ENCODE measurements at places on chromosomes 1 and 21.

DNA sequence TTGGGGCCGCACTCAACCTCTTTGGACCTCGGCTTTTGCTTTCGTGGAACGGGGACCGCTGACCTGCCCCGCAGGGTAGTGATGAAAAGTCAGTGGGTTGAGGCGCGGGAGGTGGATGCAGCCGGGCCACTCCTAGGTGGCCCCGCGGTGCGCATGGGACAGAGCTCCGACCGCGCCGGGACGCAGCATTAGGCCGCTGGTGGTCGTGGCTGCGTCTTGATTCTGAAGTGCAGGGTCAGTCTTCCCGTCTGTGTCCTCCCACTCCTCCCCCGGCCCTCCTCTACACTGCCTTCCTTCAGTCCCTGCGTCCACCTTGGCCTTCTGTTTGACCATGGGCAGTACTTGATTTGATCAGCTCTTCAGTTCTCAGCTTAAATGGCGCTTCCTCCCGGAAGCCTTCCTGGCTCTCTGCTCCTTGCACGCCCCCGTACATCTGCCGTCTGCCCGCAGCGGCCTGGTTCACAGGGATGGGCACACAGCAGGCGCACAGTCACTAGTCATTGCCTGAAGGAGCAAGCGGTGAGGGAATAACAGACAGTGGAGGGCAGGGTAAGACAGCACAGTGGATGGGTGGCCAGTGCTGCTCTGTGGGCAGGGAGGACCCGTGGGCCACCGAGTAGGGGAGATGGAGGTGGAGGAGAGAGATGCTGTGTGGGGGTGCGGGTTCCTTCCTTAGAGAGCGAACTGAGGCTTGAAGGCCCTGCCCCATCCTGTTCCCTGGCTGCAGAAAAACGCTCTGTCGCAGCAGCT, 633 bp downstream of the THEMIS2 start:
- DNase-seq = no peak

GRCh38 chr1:173048621-173049321, 2.0 kb downstream of the TNFSF18 start:
- DNase-seq = no peak

GRCh38 chr1:182702826-182703524, 18.6 kb upstream of the RGS8 start:
- no peak for DNase-seq

GRCh38 chr1:201383647-201384405, 6.3 kb upstream of the TNNT2 start:
- no peak for DNase-seq

- DNase-seq = no peak
Observed at GRCh38 chr1:67792741-67793458, 40.4 kb downstream of the GNG12 start.

- DNase-seq = no peak
Observed at GRCh38 chr1:161379071-161379470, 11.4 kb upstream of the CFAP126 start.

- no peak for DNase-seq
Observed at GRCh38 chr1:244138399-244138798, 87.3 kb downstream of the ZBTB18 start.

DNA sequence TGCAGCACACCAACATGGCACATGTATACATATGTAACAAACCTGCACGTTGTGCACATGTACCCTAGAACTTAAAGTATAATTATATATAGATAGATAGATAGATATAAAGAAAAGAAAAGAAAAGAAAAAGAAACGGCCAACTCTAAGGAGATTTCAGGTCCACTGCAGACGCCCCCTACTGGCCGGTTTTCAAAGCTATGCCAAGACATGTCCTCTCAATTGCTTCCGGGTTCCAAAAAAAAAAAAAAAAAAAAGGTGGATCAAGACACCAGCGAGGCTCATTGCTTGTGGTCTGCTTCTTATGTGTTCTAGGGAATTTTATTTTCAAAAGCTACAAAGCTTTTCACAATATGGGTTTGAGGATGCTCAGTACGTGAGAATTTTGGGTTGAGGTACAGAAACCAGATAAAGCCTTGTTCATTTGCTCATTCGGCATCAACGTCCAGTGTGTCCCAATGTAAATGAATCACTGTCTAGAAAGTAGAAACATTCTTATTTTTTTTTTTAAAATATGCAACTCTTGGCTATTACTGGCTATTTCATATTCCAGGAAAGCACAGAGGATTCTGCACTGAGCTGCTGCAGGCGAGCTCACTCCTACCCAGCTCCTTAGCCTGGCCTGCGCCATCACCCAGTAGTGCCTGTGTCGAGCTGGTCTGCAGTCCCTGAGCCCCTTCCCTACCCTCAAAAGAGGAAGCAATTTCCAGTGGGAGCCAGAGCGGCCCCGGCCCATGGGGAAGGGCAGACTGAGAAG, 643.0 kb downstream of the KIF26B start:
- DNase-seq = peak; percentile 64

- DNase-seq = no peak
Observed at GRCh38 chr1:192603218-192603787, 27.7 kb downstream of the RGS1 start.

- DNase-seq = no peak
Observed at GRCh38 chr1:113747376-113747775, 11.9 kb downstream of the PHTF1 start.

DNA sequence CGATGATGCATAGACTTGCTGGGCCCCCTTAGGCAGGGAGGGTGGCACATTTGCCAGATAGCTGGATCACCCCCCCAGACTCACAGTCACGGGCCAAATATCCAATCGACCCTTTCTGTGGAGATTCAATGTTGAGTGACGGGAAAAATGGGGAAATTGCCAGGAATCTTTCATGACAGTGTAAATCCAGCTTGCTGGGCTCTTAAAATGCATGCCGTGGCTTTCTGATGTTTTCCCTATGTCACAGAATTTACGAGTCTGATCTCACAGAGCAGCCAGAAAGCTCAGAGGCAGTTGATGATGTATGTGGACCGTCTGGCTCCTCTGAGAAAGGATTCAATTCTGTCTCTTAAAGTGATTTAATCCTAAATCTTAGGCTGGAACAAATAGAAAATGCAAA, 150.1 kb upstream of the ZNF644 start:
- no peak for DNase-seq
